ENCODE measurements at places on chromosomes 6 and 20. TPM values are rescaled to one million over a fixed set of nuclear protein-coding genes. Genes with fewer than 3 reads are reported as not detected.

- peak; percentile 52 for ATAC-seq
These were observed 8.1 kb upstream of the PFDN4 start for GRCh38 chr20:54199721-54200176.

DNA sequence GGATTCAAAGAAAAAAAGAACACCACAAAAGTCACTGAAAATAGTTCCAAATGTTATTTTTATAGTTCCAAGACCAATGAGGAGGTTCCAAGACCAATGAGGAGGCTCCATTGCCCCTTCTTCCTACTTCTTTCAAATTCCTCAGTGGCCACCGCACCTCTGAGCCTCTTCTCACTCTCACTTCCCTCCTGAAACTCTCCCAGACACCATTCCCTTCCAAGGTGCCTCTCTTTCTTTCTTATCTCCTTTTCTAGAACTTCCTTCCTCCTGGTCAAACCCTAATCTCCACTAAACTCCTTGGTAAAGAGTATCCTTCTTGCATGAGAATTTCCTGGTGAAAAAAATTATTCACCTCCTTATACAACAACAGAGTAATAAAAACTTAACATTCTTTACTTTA, 20.4 kb upstream of the MCUR1 start:
- ATAC-seq = no peak

DNA sequence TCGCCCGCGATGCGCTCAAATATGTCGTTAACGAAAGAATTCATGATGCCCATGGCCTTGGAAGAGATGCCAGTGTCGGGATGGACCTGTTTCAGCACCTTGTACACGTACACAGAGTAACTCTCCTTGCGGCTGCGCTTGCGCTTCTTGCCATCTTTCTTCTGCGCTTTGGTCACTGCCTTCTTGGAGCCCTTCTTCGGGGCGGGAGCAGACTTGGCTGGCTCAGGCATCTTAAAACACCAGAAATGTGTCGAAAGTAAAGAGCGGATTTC, 36.4 kb downstream of the HFE start:
- ATAC-seq = no peak

DNA sequence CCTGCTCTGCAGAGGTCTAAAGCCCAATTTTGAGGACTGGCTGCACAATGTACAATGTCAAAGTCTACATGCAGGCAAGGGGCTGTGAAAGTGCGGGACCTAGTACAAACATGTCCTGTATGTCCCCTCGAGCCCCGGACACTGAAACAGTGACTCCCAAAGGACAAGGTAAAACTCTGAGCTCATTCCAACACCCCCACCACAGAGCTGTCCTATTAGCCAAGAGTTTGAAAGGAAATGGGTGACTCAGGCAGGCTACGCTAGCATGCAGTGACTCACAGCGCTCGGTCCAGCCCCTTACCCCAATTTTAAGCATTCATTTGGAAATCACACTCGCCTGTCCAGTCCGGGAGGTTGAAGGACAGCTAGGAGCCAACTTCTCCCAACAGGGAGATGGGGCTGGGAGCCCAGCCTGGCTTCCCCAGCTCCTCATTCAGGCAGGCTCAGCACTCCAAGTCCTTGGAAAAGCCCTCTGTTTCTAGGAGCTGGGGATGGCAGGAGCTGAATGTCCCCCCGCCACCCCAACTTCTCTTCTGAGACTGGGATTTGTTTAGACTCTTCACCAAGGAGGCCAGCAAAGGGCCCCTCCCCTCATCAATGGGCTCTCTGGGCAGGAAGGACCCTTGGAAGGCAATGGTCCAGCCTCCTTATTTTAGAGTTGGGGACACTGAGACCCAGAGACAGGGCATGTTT, 3.9 kb downstream of the SDC4 start:
- peak; percentile 43 for ATAC-seq

GRCh38 chr6:157935786-157936185, 45.9 kb upstream of the SYNJ2 start:
- no peak for ATAC-seq

DNA sequence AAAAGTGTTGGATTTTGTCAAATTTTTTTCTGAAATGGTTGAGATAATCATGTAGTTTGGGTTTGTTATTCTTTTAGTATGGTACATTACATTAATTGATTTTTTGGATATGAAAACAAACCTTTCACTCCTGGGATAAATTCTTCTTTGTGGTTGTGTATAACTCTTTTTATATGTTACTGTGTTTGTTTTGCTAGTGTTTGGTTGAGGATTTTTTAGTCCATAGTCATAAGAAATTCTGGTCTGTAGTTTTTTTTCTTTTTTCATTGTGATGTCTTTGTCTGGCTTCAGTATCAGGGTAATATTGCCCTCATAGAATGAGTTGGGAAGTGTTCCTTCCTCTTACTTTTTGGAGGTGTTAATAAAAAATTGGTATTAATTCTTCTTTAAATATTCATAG, 122.2 kb upstream of the ATXN1 start:
- no peak for ATAC-seq

GRCh38 chr6:90314514-90314913, 17.9 kb upstream of the BACH2 start:
- ATAC-seq = no peak

DNA sequence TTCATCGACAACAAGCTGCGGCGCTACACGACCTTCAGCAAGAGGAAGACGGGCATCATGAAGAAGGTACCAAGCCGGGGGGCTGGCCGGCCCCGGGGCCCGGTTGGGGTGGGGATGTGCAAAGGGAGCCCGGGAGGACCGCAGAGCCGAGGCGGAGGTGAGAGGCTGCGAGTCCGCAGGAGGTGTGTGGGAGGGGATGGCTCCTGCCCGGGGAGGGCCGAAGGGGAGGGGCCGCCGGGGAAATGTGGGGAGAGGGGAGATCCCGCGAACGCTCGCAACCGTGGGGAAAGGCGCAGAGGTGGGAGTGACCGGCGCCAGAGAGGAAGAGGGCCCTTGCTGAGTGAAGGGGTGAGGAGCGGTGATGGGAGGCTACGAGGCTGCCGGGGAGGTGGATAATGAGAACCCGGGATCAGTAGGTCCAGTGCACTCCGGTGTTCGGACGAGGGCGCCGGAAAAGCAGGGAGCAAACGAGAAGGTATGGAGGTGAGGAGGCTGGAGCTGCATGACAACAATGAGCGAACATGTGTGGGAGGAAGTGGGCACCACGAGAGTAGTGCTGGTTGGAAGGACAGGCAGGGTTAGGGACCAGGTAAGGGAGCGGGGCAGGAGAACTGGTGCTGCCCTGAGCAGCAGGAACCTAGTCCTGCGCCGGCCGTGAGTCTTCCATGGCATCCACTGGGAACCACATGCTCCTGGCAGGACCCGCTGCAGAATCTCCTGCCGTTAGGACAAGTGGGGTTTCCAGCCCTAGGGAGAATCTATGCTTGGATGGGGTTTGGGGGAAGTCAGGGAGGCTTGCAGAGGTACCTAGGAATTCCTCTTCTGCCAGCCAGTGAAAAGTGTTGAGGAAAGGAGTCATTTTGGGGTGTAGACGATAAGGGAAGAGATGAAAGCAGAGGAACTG, 1.3 kb downstream of the SRF start:
- no peak for ATAC-seq

- no peak for ATAC-seq
These were observed 30.9 kb downstream of the FRMD1 start for GRCh38 chr6:168047841-168048723.

The RBL1 gene
- total RNA-seq = 35.9 TPM

The KCNK16 gene
- total RNA-seq = not detected

The BCAS4 gene
- 3.8 TPM for total RNA-seq

Data from activated T-helper 17 cell treated with anti-CD3 and anti-CD28 coated beads, Interleukin-2, amount 50 U/mL, for 72 hours (primary cell).